ENCODE measurements at places on chromosomes 3 and 15.
A peak's percentile ranks its signal among the peaks of the same experiment; 100 is the strongest.

DNA sequence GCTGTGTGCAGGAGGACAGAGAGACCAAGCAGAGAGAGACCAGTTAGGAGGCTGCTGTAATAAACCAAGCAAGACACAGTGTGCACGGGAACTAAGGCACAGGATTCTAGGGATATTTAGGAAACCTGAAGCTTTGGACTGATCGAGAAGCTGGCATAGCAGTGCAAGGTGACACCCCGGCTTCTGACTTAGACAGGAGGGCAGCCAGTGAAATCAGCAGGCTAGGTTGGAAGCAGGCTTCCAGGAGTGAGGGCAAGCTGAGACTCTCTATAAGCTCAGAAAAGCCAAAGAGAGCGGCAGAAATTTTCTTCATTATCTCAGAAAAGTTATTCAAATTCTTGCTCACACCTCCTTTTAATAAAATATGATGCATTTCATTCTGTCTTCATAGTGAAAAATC lies 104.6 kb downstream of the LIPC start:
- no peak for DNase-seq

DNA sequence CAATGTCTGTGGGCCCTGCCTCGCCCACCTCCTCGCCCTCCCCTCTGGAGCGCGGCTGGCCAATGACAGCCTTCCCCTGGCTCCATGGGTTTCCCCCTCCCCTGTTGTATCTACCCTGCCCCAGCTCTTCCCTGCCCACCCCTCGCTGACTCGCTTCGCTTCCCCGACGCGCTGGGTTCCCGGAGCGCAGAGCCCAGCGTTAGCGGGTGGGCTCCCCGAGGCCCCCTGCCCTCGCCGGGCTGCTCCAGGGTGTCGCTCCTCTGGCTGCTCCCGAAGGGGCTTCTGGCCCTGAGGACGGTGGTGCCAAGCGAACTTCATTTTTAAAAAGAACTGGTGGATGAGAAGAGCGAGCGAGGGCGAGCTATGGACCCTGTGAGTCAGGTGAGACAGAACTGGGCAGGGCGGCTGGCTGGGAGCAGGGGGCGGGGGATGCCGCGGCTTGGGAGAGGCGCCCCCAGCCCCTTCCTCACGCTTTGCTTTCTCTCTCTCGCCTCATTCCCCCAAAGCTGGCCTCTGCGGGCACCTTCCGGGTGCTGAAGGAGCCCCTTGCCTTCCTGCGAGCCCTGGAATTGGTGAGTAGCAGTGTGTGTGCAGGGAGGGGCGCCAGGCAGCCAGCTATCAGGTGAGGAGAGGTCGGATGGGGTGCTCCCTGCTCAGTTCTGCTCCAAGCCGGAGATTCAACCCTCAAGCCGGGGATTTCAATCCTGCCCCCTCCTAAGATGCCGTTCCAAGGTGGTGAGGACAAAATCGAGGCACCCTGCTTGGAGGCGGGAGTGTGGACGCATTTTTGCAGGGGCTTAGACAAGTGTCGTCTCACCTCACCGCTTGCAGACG lies at the start of gene SYNPR:
TSS of gene SYNPR (plus strand) at position 138 of the 834 bp plus-strand sequence.
- no peak for DNase-seq

DNA sequence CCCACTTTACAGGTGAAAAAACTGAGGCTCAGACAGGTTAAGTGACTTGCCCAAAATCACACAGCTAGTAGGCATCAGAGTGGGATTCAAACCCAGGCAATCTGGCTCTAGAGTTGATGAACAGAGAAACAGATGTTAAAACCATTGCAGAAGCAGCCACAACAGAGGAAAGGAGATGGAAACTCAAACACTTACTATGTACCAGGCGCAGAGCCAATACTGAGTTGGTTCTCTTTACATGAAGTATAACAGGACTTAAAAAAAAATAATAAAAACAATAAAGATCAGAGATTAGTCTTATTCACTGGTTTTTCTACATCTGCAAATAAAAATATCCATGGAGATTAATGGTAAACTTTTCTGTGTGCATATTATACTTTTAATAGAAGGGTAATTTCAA lies 84.9 kb upstream of the SPATA12 start:
- peak; percentile 44 for DNase-seq

GRCh38 chr15:79218588-79219200 lies 63.8 kb upstream of the ANKRD34C start:
- DNase-seq: peak; percentile 12

GRCh38 chr3:62968128-62968527 lies 92.9 kb upstream of the CADPS start:
- DNase-seq: no peak

DNA sequence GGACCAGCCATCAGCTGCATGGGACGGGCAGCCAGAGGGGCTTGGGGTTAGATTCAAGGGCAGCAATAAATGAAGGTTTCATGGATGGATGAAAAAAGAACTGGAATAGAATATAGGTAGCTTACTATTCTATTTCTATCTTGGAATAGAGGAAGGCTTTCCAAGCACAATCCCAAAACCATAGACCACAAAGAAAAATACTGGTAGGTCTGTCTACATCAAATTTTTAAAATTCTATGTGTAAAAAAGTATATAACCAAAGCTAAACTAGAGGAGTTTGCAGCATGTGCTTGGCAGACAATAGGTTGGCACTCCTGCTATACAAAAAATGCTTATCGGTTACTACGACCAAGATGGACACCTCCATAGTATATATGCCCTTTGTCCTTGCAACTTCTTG lies 7.2 kb upstream of the FBLN2 start:
- DNase-seq: no peak

DNA sequence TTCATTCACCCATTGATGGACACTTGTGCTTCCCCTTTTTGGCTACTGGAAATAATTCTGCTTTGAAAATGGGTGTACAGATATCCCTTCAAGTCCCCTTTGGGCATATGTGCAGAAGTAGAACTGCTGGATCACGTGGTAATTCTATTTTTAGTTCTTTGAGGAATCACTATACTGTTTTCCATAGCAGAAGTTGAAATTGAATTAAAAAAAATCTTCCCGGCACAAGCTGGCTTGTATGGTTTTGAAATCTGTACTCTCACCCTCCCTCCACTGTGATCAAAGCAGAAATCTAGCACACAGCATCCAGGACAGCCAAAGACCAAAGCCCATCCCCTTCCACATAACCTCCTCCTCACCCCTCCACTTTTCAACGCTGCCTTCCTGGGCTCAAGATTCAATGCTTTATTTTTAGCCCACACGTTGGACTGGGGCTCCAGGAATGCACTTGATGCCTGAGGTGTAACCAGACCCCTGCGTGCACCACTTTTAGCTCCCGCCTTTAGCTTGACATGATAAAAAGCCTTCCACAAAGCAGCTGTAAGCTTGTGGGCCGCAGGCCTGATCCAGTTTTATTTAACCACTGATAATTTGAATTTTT lies 29.9 kb downstream of the TMEM40 start:
- DNase-seq: no peak

GRCh38 chr3:59456852-59457485 lies 407.1 kb upstream of the CFAP20DC start:
- no peak for DNase-seq

GRCh38 chr3:68121287-68121686 lies 466.9 kb upstream of the SUCLG2 start:
- DNase-seq: no peak

DNA sequence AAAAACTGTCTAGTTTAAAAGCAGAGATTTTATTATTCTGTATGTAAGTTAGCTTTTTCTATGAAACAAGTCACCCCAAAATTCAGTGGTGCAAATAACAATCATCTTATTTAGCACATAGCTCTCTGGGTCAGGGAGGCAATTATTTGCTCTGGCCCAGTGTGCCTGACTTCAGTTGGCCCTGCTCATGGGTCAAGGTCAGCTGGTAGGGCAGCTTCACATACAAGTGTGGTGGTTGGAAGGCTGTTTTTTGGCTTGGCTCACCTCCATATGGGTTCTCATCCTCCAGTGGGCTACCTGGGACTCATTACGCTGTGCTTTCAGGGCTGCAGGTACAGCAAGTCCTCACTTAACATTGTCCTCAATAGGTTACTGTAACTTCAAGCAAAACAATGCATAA lies 228.6 kb downstream of the NR2F2 start:
- DNase-seq: no peak

DNA sequence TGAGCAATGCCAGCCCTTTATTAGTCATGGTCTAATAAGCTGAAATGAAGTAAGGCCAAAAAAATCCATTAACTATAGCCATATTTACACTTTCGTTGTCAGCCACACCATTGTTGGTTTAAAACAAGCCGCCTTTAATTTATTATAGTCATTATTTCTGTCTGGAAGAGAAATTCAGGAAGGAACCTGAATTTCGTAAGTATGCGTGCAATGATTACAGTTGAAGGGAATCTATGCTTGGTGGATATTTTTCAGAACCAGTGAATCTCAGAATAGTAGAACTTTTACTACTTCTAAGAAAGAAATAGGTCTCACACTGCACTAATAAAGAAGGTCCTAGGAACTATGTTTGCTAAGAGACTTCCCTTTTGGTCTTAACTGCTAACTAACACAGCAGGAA lies 59.1 kb downstream of the FAM43A start:
- no peak for DNase-seq

DNA sequence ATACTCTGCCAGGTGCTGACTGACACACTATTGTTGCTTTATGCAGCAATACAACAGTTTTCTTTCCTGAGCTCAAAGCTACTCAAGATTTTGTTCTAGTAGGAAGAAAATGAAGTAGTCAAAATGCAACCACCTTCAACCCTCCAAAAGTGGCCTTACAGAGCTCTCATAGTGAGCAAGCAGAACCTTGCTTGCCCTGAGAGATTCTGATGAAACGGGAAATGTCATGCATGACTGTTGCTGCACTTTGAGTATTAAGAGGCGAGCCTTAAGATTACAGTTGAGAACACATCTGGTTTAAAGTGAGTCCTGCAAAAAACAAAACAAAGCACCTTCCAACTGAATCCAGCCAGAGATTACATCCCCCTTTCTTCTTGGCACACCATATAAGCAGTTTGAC lies 29.7 kb downstream of the MINDY4B start:
- DNase-seq: no peak

GRCh38 chr3:39088456-39088855 lies 19.0 kb downstream of the GORASP1 start:
- DNase-seq: no peak

DNA sequence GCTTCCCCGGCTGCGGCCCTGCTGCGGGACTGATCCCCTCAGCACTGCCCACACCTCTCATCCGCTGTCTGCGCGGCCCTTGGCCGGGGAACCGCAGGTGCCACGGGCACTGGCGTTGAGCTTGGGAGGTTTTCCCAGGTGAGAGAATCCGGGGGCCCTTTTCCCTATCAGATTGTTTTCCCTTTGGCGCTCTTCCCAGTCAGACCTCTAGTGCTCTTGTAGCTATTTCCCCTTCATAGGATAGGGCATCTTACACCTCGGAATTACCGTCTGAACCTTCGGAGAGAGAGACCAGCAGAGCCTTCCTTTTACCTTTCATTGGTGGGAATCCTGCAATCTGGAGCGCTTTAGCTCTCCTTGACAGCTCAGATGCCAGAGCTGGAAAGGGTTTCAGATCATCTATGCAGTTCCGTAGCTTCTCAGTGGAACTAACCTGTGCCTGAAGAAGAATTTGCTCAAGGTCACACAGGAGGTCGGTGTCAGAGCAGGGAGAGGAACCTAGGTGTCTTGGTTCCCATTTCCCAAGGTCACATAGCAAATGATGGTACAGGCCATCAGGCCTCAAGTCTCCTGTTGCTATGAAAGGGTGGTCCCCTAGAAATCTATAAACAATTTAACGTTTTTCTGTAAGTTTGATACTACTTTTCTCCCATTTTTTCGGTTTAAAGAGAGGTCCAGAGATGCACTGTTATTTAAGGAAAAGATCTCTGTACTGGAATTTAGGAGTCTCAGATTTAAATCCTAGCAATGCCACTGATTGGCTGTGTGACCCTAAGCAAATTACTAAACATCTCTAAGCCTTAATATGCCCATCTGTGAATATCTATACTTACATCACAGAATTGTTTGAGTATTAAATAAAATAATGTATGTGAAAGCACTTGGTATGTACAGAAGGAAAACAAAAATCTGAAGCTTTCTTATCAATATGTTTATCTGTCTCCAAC lies 916 bp downstream of the IDH3A start:
- peak; percentile 17 for DNase-seq

GRCh38 chr15:64792282-64792681 lies 16.9 kb upstream of the RBPMS2 start:
- peak; percentile 11 for DNase-seq

- peak; percentile 23 for DNase-seq
These were observed 3.1 kb downstream of the FOXL2NB start for GRCh38 chr3:138950006-138950644.

GRCh38 chr15:61141497-61142125 lies 87.5 kb downstream of the RORA start:
- no peak for DNase-seq

DNA sequence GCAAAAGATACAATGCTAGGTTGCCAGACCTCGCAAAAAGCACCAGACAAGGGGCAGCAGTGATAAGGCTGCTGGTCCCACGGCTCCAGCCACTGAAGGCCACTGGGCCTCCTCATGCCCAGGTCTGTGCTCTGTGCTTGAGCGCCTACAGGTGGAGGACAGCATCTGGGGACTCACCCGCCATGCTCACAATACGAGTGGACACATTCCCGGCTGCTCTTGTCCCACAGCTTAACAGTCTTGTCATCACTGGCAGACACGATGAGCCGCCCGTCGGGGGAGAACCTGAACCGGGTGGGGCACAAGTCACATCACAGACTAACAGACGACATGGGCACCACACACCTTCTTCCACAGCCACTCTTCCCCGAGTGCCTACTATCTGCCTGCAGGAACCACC lies 7.4 kb downstream of the POC1A start:
- no peak for DNase-seq

DNA sequence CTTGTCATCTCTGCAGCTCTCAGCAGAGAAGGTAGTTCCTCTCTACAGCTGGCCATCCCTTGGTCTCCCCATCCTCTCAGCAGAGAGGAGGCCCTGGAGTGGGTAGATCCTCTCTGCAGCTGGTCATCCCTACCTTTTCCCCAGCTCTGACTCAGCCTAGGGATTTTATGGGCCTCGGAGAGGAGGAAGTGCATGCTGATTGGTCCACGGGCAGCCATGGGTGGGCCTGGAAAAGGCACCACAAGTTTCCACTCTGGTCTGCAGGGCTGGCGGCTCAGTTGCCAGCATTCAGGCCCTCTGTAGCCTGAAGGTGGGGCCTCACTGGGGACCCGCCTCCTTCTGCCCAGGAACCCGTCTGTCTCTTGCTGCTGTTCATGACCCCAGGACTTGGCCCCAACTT lies 36.9 kb downstream of the NR1D2 start:
- DNase-seq: no peak

DNA sequence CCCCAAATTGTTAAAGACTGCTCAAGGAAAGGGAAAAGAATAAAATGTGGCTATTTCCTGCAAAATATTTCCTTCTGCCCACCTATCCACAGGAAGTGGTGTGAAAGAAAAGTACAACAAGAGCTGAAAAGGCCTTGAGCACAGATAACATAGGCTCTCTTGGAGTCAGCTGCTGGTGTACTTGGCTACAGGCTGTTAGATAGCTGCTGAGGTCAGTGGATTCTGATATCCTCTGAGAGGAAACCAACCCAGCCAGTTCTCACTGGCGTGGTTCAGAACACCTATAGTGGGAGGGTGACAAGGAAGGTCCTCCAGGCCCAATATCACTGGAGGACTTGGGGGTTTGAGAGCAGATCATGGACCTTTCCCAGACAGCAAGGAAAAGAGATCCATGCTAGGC lies 124.4 kb upstream of the GAP43 start:
- DNase-seq: no peak

GRCh38 chr3:39144095-39144747 lies 9.2 kb downstream of the CSRNP1 start:
- DNase-seq: no peak
